ENCODE measurements at places on chromosomes 2 and 18. TPM values are rescaled to one million over a fixed set of nuclear protein-coding genes. Genes with fewer than 3 reads are reported as not detected.

Gene CD302
- polyA plus RNA-seq, result 2.9 TPM

Gene SPP2
- not detected for polyA plus RNA-seq

Gene ACTR1B
- 37.6 TPM for polyA plus RNA-seq

Gene NDUFB3
- 220 TPM for polyA plus RNA-seq

Gene GAREM1
- 1.0 TPM for polyA plus RNA-seq

Gene CNGA3
- polyA plus RNA-seq, result not detected

Gene PROC
- polyA plus RNA-seq, result 7.7 TPM

Gene EFR3B
- 12.5 TPM for polyA plus RNA-seq

Gene ACTR2
- 278 TPM for polyA plus RNA-seq

DNA sequence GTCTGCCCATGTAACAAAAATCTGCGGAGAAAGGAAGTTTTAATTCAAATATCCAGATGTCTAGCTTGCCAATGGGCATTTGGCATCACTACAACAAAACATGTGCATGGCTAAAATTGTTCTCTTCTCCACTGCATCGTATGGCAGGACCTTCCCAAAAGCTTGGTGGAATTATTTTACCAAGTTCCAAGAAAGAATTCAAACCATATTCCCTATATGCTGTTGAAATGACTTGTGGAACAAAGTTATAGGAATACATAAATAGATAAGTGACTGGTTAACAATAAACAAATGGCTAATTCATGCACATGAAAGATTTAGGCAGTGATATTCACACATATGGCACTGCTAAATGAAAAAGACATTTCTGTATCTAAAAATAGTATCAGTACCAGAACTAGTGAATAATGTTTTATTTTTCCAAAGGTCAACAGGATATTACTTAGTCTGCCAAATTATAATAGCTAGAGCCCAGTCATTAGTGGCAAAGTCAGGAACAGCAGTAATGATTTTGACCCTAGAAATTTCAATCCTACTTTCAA lies 425.4 kb upstream of the VRK2 start:
- DNase-seq, result no peak

DNA sequence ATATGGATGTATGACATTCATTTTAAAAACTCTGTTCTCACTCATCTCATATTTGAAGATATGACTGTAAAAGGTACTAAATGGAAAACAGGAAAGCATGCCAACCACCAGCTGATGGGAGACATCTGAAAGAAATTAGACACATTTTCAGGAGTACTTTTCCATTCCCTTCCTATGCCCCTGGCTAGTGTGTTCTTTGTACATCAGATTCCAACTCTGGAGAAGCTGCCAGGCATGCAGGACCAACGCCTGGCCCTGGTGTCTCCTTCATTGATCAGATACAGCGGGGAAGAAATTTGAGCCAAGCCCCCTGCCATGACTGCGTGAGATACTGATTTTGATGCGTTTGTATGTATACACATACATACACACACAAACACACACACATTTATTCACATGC lies 599.0 kb upstream of the SYT4 start:
- no peak for DNase-seq

- DNase-seq, result no peak
These were observed 206.6 kb upstream of the RBMS1 start for GRCh38 chr2:160700021-160700814.

- DNase-seq, result no peak
These were observed 30.8 kb downstream of the CREG2 start for GRCh38 chr2:101356521-101356920.

DNA sequence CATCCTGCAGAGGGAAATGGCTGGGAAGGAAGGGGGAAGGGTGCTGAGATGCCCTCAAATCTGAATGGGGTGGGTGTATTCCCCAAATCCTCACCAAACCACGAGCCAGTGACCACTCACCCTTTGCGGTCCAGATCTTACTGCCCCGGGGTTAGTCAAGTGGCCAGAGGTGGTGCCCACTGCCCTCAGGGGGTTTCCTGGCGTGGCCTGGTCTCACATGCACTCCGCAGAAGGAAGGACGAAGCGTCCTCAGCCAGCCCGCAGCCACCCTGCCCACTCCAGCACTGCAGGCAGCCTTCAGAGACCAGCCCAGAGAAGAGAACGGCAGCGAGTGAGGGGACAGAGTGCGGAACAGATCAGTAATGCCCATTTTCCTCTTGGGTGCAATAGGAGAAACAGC lies 50.4 kb downstream of the IL1RL2 start:
- DNase-seq, result no peak

GRCh38 chr2:52882974-52883373 lies 884.6 kb upstream of the CHAC2 start:
- no peak for DNase-seq

- DNase-seq, result no peak
These were observed 36.9 kb downstream of the SNED1 start for GRCh38 chr2:241035142-241035817.

DNA sequence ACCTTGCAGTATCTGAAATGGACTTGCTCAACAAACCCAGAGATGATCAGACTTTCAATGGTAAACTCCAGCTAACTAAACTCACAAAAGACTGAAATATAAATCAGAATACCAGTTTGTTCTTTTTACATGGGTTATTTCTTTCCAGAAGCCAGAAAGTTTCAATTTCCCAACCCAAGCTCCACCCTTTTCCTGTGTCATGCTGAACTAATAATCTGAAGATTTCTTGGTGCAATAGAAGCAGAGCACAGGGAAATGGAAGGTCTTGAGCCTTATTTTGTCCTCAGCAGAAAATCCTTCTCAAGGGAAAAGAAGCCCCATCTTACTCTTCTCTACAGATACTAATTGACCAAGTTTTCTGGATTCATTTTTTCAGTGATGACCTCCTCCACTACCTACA lies 93.3 kb upstream of the PAPOLG start:
- no peak for DNase-seq

DNA sequence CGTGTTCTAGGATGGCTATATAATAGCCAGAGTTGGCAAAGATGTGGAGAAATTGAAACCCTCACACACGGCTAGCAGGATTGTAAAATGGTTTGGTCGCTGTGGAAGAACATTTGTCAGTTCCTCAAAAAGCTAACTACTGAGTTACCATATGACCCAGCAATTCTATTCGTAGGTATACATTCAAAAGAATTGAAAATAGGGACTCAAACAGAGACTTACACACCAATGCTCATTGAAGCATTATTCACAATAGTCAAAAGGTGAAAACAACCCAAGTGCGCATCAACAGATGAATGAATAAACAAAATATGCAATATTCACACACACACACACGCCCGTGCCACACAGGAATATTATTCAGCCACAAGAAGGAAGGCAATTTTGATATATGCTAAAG lies 98.7 kb downstream of the PLA2R1 start:
- DNase-seq, result no peak

- no peak for DNase-seq
These were observed 497 bp downstream of the COLEC12 start for GRCh38 chr18:499776-500631.

DNA sequence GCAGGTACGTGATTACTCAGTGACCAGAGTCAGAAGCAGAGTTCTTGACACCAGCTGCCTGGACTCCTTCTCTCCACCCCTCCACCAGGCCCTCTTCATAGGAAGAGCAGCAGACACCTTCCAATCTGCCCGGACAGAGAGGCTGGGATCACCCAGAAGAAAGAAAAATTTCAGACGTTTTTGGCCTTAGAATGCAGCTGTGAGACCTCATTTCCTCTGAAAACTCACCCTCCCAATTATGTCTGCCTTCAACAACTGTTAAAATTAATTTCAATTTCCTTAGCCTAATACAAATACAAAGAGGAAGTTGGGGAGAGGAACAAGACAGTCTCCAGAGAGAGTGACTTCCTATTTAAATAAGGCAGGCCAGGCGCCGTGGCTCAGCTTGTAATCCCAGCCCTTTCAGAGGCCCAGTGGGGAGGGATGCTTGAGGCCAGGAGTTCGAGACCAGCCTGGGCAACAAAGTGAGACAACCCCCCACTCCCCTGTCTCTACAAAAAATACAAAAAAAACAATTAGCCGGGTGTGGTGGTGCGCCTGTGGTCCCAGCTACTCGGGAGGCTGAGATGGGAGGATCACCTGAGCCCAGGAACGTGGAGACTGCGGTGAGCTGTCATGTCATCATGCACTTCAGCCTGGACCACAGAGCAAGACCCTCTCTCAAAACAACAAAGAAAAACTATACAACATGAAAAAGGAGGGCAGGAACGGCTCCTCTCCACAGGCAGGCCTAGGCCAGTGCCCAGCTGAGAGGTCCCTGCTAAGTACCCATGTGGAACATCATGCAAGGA lies 1.6 kb downstream of the SLC66A2 start:
- no peak for DNase-seq

DNA sequence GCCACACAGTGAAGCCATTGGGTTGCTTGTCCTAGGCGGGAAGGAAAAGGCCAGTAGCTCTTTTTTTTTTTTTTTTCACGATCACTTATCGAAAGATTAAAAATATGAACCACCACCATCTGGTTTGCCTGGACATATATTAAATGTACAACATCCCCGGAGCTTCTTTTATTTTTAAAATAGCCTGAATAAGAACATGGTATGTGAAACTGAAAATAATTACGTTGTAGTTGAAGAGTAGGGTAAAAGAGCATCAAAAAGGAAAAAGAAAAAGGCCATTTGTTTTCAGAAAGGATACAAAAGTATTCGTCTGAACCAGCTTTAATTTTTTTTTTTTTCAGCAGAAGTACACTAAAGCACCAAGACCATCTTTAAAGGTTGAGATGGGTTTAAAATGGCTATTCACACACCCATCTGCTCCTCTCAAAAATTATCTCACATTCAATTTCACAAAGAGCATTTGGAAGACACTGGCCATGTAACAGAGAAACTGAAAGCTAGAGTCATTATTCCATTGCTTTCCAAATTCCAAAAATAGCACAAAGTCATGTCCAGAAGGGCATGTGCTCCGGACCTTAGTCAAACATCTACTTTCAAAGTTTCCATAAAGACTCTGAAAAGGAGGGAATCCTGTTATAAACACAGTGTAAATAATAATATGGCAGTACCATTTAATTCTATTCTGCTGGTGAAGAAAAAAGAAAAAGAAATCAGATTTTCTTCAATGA lies 82.9 kb downstream of the SCN3A start:
- DNase-seq, result no peak

- no peak for DNase-seq
These were observed 48.9 kb upstream of the ASXL2 start for GRCh38 chr2:25926984-25927756.

- DNase-seq, result no peak
These were observed 5.8 kb upstream of the RNU4ATAC start for GRCh38 chr2:121524685-121525425.
